Activated T-cell treated with anti-CD3 and anti-CD28 coated beads, Interleukin-2, amount 50 U/mL, for 72 hours (primary cell): ENCODE measurements at places on chromosomes 3 and 15. TPM values are rescaled to one million over a fixed set of nuclear protein-coding genes. Genes with fewer than 3 reads are reported as not detected.
A peak's percentile ranks its signal among the peaks of the same experiment; 100 is the strongest.

GRCh38 chr3:44782891-44783290 lies 21.3 kb downstream of the KIF15 start:
- DNase-seq, result no peak

GRCh38 chr3:106086038-106086437 lies 217.2 kb upstream of the CBLB start:
- DNase-seq, result no peak

B3GNT5 gene
- total RNA-seq, result 17.3 TPM

GRCh38 chr15:78969687-78970349 lies 25.0 kb upstream of the CTSH start:
- DNase-seq, result no peak

ERICH6 gene
- total RNA-seq, result not detected

- no peak for DNase-seq
These were observed 63.4 kb downstream of the USP13 start for GRCh38 chr3:179716226-179716625.

DNA sequence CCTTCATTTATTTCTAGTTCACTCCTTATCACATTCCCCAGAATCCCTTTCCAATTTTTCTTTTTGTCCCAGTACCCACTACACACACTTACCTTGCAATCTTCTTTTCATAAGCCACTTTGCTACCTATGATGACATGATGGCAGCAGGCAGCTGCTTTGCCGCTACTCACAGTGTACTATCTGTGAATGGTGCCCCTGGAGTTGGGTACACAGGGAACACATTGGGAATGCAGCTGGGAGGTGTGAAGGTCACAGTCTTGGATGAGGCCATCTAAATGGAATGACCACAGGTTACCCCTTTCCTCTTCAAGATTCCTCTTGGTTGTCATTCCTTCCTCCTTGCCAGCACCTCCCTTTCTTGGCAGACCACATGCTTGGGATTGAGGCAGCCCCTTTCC lies 20.8 kb upstream of the TNIK start:
- DNase-seq, result no peak

DNA sequence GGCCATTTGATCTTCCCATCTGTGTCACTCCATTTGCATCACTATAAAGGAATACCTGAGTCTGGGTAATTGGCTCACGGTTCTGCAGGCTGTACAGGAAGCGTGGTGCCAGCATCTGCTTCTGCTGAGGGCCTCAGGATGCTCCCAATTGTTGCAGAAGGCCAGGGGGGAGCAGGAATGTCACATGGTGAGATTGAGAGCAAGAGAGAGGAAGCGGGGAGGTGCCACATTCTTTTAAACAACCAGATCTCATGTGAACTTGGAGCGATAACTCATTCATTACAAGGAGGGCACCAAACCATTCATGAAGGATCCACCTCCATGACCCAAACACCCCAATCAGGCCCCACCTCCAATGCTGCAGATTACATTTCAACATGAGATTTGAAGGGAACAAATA lies 13.1 kb upstream of the RAB7A start:
- DNase-seq, result no peak

GOLGA6D gene
- 0.55 TPM for total RNA-seq

DNA sequence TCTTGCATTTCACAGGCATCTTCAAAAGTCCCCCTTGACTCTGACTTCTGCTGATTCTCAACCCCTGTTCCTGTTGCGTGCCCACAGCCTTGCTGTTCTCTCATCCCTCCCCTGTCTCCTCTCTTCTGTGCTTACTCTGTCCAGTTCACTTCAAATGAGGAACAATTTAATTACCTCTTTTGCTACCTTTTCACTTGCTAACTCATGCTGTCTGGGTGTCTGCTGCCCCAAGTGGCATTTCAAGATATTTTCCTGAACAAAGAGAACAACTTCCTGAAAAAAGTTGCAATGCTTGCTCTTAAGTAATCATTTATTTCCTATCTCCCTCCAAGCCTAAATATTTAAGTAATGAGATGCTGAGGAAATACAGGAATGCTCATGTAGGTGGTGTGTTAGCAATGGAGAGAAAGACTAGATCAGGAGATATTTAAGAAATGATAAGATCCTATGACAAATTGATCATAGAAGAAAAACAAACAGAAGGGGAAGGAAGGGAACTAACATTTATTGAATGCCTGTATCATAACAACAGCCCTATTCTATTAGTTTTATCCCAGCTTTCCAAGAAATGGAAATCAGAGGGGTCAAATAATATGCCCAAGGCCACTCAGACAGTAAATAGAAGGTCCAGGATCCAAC lies 42.2 kb downstream of the SV2B start:
- DNase-seq, result no peak

- DNase-seq, result no peak
These were observed 39.4 kb downstream of the CHST14 start for GRCh38 chr15:40510201-40510600.

DNA sequence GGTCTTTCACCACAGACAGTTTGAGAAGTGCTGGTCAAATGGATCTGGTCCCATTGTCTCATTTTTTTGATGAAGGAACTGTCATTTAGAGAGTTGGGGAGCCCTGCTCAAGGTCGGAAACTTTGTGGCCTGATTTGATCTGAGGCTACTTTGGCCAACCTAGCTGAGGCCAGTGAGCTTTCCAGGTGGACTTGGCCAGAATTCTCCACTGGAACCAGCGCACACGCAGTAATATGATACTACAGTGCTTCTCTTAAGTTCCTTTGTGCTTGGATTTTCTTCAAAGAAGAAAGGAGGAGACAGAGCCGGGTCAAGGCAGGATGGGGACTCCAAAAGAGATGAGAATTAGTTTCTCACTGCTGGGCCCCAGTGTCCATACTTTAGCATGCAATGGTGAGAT lies 50.5 kb downstream of the CCNB2 start:
- DNase-seq, result no peak

- DNase-seq, result no peak
These were observed 936.1 kb downstream of the TUSC7 start for GRCh38 chr3:117645561-117646242.

DNA sequence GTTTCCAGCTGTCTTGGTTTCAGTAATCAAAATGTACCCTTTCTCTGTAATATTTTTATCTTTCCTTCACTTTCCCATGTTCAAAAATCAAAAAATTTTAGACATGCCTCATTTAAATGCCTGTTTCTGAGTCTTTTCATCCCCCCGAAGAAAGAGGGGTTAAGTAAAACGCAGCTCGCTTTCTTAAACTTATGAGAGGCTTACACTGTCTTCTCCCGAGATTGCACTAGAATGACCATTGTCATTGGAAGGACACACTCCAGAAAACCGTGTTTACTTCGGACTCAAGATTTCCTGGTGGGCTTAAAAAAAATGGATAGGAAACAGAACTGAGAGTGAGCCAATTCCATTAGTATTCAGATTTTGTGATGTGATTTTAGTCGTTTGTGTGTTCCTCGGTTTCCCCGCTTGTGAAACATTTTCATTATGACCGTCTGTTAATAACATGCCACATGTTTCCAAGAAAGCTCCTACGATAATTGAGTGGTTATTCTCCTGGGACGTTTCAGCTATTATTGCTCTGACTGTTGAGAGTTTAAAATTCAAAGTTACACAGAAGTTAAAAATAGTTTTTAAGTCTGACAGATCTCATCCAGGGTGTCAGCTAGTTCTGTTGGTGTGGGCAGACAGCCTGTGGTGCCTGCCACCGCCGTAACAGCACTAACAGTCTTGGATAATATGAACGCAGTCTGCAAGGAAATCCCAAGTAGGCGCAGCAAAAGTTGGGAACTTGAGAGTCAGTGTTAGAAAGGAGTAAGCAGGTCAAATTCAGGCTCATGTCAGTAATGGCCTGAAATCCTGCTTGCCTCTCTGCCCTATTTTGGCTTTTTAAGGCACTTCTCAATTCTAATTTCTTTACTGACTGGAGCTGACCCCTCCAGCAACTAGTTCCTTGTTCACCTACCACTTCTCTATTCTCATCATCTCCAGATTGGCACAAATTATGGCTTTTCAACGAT lies 1.5 kb downstream of the CRYBG3 start:
- DNase-seq, result no peak

DNA sequence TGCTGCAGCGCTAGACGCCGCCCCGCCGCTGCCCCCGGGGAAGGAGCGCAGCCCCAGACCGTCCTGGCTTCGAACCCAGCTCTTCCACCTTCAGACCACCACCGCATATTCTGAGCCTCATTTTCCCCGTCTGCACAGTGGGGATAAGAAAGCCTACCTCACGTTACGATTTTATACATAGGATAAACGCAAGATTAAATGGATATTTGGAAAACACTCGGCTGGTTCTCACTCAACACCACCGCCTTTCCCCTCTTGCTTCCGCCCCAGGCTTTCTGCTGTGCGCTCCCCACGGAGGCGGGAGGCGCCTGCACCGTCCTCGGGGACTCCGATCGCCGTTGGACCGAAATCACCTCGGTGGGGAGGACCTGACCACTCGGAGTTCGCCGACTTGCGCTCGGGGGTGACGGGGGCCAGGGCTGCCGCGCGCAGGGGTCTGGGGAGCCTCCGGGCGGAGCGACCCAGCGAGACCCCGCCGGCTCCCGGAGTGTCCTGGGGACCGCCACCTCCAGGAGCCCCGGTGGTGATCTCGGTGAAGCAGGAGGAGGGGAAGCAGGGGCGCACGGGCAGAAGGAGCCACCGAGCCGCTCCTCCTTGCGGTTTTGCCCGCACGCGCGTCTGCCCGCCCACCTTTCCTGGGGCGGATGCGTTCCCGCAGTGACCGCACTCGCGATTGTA lies 4.0 kb downstream of the FBXL22 start:
- peak; percentile 72 for DNase-seq
